Thymus (tissue), 14 donors: ENCODE measurements at places on chromosomes 7 and 10.

DNA sequence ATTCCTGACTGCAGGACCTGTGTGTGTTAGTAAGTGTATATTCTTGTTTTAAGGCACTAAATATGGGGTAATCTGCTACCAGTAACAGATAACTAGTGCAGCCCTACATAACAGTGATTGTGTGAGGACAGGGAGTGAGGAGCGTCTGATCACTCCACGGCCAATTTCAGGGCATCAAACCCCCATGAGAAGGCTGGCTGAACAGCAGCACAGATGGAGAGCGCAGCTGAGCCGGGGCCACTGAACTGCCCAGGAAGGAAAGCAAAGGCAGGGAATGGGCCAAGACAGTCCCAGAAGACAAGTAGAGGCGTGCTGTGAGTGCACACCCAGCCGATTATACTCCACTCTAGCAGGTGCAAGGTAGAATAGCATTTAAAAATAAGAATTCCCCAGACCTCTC lies 157.1 kb upstream of the CHST15 start:
- DNase-seq = no peak

GRCh38 chr10:968546-969199 lies 19.6 kb upstream of the GTPBP4 start:
- no peak for DNase-seq

- no peak for DNase-seq
Measured at GRCh38 chr7:22121702-22122474, 176.2 kb upstream of the CDCA7L start.

DNA sequence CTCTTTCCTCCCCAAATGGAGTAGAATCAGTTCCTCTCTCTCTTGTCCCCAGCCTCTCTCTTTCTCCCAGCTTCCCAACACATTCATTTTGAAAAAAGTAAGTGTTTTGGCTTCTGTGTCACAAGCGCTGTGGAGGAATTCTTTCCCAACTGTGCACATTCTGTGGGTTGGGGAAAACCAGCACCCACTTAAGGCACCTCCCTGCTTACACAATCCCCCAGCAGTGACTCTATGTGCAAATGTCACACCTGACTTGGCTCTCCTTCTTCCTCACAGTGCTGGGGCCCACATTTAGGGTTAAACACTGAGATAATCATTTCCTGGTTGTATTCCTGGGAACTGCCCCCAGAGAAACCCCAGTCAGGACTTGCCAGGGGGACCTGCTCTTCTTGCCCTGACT lies 358.1 kb upstream of the ZNF32 start:
- DNase-seq = no peak

DNA sequence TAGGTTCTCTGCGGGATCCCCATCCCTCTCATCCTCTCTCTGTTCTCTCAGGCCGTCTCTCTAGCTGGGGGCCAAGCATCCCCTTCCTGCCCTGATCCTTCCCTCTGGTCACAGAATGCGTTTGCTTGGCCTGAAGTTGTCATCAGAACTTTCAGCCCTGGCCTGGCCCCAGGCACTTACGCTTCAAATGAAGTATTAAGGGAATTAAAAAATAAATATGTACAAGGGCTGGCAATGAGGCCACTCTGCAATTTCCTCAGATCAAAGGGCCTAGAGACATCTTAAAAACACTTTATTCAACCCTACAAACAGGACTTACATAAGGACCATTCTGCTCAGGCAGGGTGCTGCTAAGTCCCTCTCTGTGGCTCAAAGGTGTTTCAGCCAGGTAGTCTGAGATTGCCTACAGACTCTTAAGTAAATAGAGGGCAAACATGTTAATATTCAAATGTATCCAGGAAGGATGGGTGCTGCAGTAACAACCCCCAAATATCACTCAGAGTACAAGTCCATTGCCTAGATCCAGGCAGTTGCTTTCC lies 16.0 kb downstream of the SFTPD start:
- DNase-seq = no peak

DNA sequence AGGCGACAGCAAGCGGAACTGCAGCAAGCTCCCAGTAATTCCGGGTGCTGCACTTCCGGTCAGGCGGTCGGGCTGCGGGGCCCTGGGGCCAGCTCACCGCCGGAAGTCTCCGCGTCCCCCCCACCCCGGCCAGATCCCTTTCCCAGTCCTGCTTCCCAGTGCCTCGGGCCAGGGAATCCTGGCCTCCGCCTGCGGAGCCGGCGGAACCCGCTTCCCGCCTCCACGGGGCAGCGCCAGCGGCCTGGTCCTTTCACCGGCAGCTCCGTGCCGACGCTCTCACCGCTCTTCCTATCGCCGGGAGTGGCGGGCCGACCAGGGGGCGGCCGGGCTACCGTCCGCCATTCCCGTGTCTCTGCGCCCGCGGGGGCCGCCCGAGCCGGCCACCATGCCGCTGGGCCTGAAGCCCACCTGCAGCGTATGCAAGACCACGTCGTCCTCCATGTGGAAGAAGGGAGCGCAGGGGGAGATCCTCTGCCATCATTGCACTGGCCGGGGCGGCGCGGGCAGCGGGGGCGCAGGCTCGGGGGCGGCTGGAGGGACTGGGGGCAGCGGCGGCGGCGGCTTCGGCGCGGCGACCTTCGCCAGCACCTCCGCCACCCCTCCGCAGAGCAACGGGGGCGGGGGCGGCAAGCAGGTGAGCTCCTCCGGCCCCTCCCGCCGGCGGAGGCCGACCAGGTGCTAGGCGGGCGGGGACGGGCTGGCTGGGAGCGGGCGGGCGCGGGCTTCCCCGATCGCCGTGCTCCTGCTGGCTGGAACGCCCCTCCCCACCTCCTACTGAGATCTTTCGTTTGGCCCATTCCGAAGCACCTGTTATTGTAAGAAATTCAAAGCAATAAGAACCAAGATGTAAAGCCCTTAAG lies at the start of gene GATAD1:
Gene GATAD1, plus strand, starts transcription at position 138 of the 860 bp plus-strand sequence. Its CDS starts 248 bp downstream, at position 386.
- DNase-seq = peak; percentile 74

- no peak for DNase-seq
Measured at GRCh38 chr10:78549140-78549935, 515.7 kb downstream of the RPS24 start.

DNA sequence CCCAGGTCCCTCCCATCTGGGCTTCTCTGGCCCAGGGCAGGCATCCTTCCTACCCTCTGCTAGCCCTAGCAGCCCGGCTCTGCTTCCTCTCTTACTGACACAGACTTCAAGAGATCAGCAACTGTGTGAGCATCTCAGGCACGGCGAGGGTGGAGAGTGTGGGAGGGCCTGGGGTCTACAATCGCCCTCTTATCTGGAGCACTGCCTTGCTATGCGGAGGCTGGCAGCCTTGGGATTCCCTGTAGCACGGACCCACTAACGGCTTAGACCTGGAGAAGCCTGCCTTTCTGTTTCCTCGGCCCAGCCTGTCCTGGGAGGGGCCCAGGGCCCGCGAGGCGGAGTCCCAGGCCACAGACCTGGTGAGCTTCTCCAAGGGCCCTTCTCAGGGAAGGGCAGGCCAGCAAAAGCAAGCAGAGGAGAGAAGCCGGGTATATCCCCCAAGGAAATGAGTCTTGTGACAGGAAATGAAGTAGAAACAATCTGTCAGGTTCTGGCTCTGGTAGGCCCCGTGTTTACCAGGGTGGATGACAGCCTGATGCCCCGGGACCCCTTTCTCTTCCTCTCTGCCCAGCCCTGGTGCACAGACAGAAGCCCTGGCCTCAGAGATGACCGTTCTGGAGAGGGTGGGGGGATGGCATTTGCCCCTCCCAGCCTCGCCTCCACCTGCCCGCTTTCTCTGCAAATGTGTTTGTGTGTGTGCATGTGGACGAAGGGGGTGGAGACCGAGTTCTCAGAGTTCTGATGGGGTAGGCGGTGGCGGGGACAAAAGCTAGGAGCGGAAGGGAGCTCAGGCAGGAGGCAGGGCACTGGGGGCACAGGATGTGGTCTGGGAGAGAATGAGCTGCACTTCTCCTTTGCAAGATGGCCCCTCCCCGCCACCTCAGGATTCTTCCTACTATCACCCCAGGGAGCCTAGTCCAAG lies 2.5 kb downstream of the LRCH4 start:
- peak; percentile 75 for DNase-seq

DNA sequence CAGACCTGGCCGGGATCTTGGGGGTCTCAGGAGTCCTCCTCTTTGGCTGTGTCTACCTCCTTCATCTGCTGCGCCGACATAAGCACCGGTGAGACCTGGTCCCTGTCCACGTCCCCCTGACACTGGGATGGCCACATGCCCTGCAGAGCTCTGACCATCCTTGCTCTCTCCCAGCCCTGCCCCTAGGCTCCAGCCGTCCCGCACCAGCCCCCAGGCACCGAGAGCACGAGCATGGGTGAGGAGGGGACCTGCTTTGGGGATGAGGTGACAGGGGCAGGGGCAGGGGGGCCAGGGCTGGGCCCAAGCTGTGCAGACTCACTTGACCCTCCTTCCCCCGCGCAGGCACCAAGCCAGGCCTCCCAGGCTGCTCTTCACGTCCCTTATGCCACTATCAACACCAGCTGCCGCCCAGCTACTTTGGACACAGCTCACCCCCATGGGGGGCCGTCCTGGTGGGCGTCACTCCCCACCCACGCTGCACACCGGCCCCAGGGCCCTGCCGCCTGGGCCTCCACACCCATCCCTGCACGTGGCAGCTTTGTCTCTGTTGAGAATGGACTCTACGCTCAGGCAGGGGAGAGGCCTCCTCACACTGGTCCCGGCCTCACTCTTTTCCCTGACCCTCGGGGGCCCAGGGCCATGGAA lies 959 bp downstream of the PVRIG start:
- DNase-seq = peak; percentile 55

- no peak for DNase-seq
Measured at GRCh38 chr7:99739699-99740572, 4.9 kb upstream of the CYP3A7 start.

GRCh38 chr7:103116991-103117390 lies 31.9 kb downstream of the NAPEPLD start:
- DNase-seq = no peak

- DNase-seq = peak; percentile 18
Measured at GRCh38 chr10:96585736-96586418, 935 bp downstream of the TM9SF3 start.

DNA sequence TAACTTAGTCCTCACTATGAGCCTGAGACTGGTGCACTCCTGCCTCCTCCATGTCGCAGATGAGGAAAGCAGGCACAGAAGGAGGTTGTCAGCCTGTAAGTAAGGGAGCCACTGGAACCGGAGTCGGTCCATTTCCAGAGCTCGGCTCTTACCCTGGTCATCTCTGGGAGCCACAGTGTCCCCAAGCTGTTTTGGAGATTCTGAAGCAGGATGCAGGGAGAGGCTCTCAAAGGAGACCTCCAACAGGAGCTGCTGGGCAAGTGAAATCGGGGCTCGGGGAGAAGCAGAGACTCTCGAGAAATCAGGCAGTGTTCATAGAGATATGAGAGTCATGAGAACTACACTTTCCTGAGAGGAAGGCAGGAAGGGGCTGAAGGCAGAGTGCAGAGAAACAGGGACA lies 39.0 kb downstream of the VSTM4 start:
- no peak for DNase-seq

DNA sequence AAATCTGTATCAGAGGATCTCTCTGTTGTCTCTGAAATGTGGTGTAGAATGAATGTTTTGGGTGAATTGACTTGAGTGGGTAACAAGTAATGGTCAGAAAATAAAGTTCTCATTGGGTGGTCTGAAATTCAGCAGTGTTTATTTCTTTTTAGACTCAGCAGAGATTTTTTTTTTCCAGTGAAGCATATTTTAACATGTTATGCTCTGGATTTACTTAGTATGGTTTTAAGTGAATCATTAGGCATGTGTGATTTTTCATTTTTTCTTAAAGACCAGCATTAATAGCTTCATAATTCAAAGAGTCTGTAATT lies 63.5 kb downstream of the REEP3 start:
- DNase-seq = no peak

DNA sequence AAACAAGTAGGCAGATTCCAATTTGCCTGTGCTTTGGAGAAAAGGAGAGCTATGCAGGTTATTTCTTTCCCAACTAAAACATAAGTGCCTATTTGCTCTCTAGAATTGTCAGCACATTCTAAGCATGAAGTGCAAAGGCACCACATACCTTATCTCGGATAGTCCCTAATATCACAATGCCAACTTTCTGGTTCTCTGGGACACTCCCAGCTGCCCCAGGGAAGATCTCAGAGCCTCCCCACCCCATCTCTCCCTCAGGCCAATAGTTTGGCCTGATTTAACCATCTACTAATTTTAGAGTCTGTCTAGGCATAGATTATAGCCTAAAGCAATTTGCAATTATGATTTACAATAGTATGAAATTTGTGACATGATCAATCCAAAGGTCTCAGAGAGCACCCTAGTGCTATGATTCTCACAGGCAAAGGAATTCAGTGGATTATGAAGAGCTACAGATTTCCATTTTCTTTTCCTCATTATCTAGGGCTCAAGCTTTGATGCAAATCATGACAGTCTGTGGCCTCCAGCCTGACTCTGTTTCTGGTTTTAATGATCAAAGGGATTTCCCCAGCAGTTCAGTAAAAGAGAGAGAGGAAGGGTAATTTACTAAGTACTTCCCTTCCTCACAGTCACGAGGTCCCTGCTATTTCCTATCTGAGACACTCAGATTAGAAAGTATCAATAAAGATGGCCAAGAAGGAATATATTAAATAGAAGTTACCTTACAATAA lies 29.0 kb upstream of the IL6 start:
- no peak for DNase-seq
